Activated T-cell treated with anti-CD3 and anti-CD28 coated beads, Interleukin-2, amount 50 U/mL, for 48 hours (primary cell): ENCODE measurements at places on chromosomes 5 and 9.
A peak's percentile ranks its signal among the peaks of the same experiment; 100 is the strongest.

DNA sequence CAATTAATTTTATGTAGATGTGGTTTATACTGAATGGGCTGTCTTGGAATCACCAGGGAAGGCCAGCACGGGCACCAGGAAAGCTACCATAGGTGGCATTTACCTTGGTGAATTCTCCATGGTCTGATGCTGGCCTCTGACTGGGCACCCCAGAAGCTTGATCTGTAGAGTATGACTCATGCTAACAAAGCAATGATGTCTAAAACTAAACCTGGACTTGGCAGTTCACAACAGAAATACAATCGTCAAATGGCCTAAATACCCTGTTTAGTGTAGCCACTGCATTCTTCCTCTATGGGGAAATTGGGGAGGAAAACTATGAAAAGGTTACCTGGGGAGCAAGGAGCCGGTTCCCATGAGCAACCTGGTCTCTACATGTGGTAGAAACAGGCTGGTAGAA is 98.0 kb downstream of the ATPSCKMT start:
- no peak for DNase-seq

DNA sequence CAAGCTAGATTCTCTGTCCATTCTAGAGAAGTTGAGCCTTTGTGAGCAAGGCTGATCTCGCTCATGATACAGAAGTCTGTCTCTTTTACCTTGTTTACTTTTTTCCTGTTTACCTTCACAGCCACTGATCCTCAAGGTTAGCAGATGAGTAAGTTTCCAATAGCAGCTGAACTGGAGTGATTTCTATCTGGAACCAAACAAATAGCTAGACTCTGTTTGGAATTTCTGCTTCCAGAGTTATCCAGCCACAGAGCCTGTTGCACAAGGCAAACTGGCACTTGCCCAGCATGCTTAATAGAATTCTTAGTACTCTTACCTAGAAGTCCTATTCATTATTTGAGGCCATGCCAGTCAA is 12.8 kb upstream of the PANK3 start:
- no peak for DNase-seq

GRCh38 chr5:100444961-100445360 is 90.2 kb upstream of the FAM174A start:
- DNase-seq = no peak

- no peak for DNase-seq
These were observed 50.9 kb upstream of the SLC44A1 start for GRCh38 chr9:105193560-105193959.

GRCh38 chr5:105230516-105231157 is 1668.0 kb upstream of the NUDT12 start:
- no peak for DNase-seq

GRCh38 chr9:94918038-94918753 is 191.7 kb downstream of the AOPEP start:
- DNase-seq = peak; percentile 9

- peak; percentile 82 for DNase-seq
These were observed 118.6 kb downstream of the RGS3 start for GRCh38 chr9:113581865-113582697.

DNA sequence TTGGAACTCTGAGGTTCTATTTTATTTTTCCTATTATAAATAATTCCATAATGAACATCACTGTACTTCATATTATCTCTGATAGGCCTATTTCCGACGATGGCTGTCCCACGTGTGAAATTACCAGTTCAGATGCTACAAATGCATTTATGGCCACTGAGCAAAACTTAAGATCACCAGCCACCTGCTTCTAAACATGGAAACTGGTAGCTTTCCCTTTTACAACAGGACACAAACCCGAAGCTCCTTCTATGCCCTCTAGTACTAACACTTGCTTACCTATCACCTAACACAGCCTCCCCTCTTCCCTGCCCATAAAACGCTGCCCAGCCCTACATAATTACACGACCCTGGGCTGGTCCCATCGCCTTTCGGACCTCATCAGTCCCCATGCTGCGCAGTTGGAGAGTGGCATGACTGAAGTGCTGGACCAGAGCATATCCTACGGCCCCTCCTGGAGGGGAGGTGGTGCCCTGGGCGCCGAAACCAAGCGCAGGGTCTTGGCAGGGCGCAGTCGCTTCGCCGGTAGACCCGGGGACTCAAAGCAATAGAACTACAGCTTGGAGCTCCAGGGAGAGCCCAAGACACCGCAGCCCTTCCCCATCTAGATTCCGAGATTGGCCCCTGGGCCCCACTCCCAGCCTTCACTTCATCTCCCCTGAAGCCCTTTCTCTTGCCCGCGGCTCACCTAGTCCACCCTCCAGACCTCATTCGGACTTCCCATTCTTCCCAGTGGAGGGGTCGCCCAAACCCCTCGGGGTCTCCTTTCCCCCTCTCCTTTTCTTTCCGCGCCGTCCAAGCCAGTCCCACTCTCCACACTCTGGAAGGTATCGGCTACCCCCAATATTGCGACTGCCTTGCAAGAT is 1.0 kb upstream of the SAP30L start:
- peak; percentile 49 for DNase-seq

DNA sequence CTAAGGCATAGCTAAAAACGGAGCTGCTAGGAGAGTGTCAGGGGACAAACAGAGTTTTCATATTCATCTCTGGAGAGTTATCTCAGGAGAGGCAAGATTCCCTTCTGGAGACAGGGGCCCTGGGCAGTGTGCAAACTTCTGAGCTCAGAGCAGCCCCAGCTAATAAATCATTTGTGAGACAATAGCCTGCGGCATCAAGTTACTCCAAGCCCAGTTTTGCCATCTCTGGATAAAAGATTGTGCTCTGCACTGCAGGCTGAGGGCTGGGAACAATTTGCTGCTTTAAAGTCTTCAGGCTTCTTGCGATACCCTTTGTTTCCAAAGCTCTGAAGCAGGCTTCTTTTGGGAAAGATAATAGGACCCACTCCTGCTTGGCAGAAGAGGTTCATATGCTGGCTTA is 164.3 kb upstream of the BRINP1 start:
- DNase-seq = no peak

DNA sequence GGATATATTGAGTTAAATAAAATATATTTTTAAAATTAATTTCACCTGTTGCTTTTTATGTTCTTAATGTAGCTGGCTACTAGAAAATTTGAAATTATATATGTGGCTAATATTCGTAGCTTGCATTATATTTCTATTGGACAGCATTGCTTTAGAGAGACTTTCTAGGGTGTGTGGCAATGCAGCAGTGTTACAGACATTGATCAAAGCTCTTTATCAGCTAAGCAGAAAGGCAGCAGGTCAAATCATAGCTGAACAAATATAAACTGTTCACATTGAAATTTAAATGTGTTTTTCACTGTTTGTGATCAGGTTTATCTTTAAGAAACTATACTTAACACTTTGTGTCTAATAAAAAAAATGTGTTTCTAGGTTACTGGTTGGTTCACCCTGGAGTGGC is 52.6 kb downstream of the ITGA2 start:
- no peak for DNase-seq

DNA sequence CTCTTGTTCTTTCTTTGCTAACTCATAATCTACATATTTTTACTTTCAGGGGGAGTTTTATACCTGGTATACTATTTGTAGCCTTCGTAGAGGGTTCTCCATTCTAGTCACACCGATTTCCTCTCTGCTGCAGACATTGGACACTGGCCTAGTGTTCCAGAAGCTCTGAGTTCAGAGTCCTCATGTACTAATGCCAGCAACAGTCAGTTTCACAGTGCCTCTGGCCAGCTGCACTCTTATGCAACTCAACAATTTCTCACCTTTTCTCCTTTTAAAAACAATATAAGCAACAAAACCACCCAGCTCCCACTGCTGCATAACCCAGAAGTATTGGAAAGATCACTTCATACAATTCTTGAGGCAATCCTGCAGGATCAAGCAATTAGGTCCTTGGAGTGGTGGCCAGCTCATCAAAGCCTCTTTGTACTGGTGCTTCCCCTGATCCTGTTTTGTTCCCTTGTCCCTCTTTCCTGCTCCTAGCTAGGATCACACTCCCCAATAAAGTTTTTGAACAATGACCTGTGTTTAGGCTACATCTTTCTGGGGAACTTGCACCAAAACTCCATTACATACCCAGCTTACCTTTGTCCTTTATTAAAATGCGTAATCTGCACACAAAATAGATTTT is 98.1 kb upstream of the TUT7 start:
- no peak for DNase-seq

GRCh38 chr9:71303351-71303750 is 181.9 kb upstream of the TRPM3 start:
- DNase-seq = no peak
